Fibroblast of lung (primary cell): ENCODE measurements at places on chromosomes 3 and 15. TPM values are rescaled to one million over a fixed set of nuclear protein-coding genes. Genes with fewer than 3 reads are reported as not detected.

The TP53BP1 gene
- 79.9 and 132 TPM in 2 replicates for total RNA-seq

GRCh38 chr3:57152151-57153143, 12.7 kb downstream of the IL17RD start:
- no peak for DNase-seq

- DNase-seq = no peak
Measured at GRCh38 chr3:96960661-96961330, 146.4 kb downstream of the EPHA6 start.

The ALDH1L1 gene
- not detected in 2 replicates for total RNA-seq

- DNase-seq = peak; percentile 73
Measured at GRCh38 chr15:45205192-45205591, 17.4 kb upstream of the SHF start.

DNA sequence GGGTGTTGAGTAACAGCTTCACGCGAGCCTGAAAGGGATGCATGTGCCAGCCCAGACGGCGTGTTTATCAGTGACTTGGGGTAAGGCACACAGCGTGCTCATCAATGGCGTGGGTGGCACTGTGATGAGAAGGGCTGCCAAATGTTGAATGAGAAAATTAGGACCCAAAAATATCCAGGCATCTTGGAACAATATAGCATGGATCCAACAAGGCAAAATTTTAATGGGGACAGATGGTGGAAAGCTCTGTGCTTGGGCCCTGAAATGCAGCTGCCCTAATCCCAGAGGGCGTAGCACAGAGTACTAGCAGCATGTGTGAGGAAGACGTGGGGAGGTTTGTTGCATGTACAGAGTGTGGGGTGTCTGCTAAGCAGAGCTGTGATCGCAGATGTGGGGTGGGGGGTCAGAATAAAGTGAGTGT, 48.9 kb downstream of the SSUH2 start:
- no peak for DNase-seq

The GAP43 gene
- under 0.01 and 0.17 TPM in 2 replicates for total RNA-seq

GRCh38 chr3:47678446-47679338, 100.0 kb upstream of the CSPG5 start:
- DNase-seq = no peak

DNA sequence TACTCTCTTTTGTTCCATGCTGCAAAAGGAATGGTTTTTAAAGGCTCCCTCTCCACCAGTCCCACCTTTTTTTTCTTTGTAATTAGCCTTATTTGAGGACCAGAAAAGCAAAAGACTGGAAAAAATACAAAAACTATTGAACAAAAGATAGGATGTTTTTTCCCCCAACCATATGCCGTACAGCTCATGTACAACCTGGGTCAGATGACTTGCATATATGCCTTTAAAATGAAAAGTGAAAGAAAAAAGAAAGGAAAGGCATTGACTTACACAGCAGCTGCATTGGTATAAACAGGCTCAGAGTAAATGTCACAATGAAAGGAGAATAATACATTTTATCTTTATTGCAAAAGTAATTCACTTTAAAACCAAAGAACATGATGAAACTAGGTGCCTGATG, 69.5 kb upstream of the CMC1 start:
- no peak for DNase-seq

The SERPINI2 gene
- not detected in 2 replicates for total RNA-seq

The SEC22A gene
- total RNA-seq = 39.3 and 45.4 TPM in 2 replicates

DNA sequence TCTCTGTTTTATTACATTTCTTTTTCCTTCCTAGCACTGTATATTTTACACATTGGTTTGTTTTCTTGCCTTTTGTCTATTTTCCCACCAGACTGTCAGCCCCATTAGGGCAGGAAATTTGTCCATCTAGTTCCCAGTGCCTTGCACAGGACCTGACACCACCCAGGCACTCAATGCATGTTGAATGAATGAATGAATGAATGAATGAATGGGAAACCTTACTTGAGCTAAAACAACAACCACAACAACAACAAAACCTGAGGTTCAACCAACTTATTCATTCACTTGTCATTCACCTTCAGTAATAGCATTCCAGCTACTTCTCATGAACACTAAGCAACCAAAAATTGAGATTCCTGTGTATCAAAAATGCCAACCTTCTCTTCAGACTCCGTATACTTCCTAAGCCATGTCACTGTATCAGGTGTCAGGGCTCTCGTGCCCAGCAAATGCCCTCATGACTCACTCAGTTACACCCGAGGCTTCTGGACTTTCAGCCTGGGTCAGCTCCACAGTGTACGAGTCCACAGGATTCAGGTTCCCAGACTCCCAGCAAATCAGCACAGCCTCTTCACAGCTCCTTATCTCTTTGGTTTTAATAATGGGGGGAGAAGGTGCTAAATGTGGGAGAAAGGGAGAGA, 37.3 kb downstream of the FSD2 start:
- peak; percentile 4 for DNase-seq

The FRG2C gene
- not detected in 2 replicates for total RNA-seq

GRCh38 chr3:65490114-65490513, 548.6 kb downstream of the MAGI1 start:
- no peak for DNase-seq

The CACNA2D3 gene
- 0.77 and 1.8 TPM in 2 replicates for total RNA-seq

DNA sequence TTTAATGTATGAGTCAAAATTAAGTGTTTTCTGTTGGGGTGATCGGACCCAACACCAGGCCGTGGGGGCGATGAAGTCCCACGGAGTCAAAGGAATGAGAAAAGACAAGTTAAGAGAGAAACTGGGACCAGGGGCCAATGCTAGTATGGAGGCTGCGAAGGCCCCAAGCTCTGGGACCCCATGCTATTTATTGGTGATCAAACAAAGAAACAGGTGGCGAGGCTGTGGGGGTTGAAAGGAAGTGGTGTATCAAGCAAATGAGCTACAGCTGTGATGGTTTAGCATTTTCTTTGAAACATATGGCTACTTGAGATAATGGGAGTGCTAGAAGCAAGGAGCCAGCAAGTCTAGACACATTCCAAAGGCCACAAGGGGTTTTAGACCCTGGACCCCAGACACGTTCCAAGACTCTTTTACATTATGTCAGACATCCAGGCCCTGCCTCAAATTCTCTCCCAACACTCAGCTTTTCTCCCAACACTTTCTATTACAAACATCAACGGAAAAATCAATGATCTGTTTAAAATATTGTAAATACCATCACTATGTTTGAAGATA, 56.0 kb upstream of the SNRPN start:
- peak; percentile 0 for DNase-seq

DNA sequence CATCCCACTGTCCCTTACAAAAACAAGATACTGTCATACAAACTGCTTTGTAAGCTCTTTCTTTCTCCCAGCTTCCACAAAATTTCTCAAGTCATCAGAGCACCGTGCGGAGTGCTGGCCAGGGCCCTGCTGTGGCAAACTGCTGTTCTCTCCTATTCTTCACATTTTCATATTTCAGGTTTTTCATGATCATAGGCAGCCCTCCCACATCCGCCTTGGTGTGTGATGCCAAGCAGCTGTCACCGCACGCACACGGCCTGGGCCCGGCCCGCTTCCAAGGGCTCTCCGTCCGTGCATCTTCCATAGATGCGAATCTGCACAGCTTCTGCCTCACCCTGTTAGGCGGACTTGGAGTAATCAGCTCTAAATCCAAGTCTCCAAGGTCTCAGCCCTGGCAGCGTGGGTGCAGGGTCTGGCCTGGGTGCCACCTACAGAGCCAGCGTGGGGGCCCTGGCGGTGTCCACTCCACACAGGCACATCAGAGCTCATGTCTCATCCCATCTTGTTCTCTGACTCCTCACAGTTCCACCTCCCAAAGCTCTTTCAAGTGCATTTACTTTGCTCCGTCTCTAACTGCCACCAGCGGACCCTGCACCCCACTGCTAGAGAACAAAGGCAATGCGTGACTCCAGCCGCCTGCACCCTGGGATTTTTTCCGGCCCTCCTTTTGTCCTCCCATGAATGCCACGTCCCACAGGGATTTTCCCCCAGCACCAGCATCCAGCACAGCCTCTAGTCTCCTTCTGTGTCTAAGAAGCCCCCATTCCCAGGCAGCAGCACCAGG, 27.2 kb downstream of the CYFIP1 start:
- peak; percentile 69 for DNase-seq

The SCAP gene
- total RNA-seq = 51.6 and 67.7 TPM in 2 replicates

- DNase-seq = no peak
Measured at GRCh38 chr3:27927882-27928281, 205.8 kb upstream of the EOMES start.

DNA sequence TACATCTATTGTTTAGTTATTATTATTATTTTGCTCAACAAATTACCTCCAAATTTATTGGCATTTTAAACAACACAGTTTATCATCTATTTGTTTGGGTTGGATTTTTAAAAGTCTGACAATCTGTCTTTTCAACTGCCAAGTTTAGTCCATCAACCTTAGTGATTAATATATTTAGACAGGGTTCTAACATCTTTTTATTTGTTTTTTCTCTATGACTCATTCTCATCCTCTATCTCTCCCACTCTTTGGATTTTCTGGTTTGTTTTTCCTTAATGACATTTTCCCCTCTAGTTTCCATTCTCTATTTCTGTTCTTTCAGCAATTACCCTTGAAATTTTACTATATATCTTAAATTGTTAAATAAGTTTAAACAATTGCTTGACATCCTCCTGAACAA, 41.9 kb downstream of the EMC4 start:
- no peak for DNase-seq

DNA sequence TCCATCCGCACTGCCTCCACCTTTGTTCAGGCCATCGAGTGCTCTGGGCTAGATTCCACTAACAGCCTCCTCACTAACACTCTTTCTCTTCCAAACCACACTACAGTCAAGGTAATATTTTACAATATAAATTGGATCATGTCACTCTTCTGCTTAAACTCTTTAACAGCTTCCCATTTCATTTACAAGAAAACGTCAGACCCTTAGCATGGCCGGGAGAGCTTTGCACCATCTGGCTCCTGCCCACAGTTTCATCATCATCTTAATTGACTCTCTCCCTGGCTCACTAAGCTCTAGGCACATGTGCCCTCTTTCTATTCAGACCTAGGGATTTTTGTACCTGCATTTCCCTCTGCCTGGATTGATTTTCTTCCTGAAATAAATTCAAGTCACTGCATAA, 354.7 kb downstream of the FGF12 start:
- DNase-seq = no peak

DNA sequence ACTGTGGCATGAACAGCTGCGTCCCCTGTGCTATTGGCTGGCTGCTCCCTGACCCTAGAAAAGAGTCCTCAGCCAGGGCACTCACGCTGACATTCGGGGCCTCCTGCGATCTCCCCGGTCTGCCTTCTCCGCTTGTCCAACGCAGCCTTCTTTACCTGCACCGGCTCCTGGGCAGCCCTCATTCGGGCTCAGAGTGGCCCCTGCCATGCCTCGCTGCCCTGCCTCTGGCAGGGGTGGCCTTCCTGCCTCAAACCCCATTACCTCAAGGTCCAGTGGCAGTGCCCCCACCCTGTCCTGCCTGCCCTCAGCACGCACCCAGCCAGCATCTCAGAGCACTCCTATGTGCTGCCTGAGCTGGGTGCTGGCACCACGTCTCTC, 86.5 kb downstream of the TBC1D2B start:
- DNase-seq = no peak

GRCh38 chr3:183099838-183100204, 525 bp upstream of the MCCC1 start:
- no peak for DNase-seq

DNA sequence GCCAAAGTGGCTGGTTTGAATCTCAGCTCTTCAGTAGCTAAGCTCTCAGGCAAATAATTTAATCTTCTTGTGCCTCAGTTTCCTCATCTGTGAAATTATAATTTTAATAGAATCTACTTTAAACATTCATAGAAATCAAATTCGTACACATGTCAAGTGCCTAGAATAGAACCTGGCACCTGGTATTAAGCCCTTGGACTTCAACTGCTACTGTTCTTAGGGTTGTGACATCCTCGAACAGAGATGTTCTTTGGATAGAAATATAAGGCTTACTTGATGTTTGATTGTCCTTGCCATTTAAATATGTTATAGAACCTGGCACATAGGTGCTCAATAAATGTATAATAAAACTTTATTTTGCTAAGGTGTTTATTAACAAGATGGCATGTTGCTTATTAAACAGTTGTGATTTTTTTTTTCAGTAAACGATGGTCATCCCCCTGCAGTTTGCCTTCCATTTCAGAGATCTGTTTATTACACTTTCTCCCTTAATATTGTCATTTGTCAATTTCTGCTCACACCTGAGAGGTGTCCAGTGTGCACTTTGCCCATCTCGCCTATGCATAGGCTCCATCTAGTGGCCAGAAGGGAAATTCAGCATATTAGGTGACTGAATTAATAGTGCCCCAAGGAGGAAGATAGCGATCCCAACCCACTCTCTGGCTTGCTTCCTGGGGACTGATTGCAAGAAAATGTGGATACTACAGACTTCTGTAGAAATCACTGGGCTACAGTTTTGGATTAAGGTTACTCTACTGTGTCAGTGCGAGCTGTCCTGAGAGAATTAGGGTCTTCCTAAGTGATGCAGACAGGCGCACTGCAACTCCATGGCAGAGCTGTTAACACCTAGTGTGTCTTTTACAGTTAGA, 10.7 kb downstream of the IGF1R start:
- peak; percentile 67 for DNase-seq

The CHL1 gene
- total RNA-seq = 0.33 and 2.1 TPM in 2 replicates

The SIDT1 gene
- not detected in 2 replicates for total RNA-seq

DNA sequence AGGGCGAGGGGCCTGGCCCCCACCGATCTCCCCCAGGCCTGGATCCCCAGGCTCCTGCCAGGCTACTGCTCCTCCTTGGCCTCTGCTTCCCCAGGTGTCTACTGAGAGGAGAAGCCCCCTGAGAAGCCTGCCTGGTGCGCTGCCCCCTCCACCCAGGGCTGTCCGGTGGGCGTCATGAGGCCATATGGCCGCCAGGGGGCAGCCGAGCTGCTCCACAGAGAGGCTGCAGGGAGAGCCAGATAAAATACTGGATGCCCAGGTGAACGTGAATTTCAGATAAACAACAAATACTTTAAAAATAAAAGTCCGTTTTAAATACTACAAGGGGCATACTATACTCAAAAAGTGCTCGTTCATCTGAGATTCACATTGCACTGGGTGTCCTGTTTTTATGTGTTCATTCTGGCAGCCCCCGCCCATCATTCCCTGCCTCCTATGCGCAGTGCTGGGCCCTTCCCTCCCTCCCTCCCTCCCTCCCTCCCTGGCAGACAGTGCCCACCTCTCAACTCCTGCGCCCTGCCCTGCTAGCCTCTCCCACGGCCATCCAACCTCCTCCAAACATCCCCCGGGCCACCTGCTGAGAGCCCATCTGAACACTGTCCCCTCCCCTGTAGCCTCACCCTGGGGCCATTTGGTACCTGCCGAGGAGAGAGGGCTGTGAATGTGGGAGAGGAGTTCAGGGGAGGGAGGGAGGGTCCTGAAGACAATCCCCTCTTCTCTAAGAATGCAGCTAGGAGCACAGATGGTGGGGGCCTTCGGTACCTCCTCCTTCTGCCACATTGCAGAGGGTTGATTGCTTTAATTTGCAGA, 29.6 kb downstream of the PSTPIP1 start:
- peak; percentile 19 for DNase-seq

GRCh38 chr3:127644641-127645370, 15.8 kb downstream of the PODXL2 start:
- no peak for DNase-seq

DNA sequence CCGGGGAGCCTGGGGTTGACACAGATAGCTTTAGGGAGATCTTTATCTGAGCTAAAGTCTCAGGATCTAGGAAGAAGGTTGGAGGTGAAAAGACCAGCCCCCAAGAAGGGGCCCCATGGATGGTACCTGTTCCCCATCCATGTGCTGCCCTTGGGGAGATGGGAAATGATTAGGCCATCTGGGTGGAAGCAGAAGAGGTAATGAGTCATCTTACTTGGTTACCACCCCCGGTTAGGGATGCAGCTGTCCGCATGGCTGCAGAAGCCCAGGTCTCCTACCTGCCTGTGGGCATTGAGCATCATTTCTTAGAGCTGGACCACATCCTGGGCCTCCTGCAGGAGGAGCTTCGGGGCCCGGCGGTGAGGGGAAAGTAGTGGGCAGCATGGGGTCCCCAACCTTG, 3.1 kb upstream of the CPLX3 start:
- DNase-seq = no peak

The NR1I2 gene
- under 0.01 TPM in 1 of 2 replicates, not detected in the other for total RNA-seq
